Mesothelial cell of epicardium (in vitro differentiated cells): ENCODE measurements at places on chromosomes 7 and 10.

- peak; percentile 90 for DNase-seq
Measured at GRCh38 chr7:74206589-74207120, 3.2 kb upstream of the LAT2 start.

DNA sequence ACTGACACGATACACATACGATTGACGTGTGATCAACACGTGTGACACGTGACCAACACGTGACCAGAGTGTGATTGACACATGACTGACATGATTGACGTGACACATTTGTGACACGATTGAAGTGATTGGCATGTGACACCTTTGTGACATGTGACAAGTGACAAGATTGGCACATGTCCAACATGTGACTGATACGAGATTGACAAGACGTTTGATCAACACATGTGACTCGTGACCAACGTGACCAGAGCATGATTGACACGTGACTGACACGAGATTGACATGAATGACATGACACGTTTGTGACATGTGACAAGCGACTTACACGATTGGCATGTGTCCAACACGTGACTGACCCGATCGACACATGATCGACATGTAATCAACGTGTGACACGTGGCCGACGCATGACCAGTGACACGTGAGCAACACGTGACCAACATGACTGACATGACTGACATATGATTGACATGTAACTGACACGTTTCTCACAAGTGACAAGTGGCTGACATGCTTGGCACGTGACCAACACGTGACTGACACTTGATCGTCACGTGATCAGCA lies 22.0 kb downstream of the CRPPA start:
- DNase-seq, result no peak

DNA sequence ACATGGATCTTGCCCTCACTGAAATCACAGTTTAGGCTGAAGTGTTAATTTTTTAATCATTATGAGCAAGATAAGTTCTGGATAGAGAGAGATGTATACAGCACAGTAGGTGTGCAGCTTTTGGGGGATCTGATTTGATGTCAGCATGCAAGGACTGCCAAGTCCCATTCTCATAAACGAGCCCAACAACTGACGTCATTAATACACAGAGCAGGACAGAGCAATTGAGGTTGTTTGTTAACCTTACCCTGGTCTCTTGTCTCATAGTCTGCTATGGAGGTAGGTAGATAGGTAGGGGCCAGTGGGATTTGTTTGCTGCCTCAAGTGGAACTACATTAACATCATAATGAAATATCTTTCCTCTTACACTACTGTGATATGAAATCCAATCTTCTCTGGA lies 8.6 kb upstream of the TMEM229A start:
- no peak for DNase-seq

DNA sequence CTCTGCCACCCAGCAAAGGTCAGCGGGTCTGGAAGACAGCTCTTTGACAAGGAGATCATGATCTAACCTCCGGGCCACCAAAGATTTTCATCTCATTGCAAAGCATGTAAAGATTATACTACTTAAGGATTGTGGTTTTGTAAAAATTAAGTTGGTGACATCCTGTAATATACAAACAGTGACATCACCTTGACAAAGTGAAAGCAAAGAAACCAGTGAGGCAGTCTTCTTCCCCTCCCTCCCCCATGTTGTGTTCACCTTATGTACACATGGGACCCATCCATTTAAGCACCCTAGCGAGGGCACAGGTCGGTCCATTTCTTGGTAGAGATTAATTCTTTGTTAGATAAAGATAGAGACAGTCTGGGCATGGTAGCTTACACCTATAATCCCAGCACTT lies 3.9 kb downstream of the MDH2 start:
- DNase-seq, result no peak

GRCh38 chr10:119298810-119299209 lies 91.4 kb downstream of the GRK5 start:
- DNase-seq, result no peak

- DNase-seq, result no peak
Measured at GRCh38 chr10:96585736-96586418, 935 bp downstream of the TM9SF3 start.

- DNase-seq, result no peak
Measured at GRCh38 chr10:133528845-133529575, 1.8 kb downstream of the CYP2E1 start.

- no peak for DNase-seq
Measured at GRCh38 chr7:66927348-66927948, 6.4 kb downstream of the TMEM248 start.

DNA sequence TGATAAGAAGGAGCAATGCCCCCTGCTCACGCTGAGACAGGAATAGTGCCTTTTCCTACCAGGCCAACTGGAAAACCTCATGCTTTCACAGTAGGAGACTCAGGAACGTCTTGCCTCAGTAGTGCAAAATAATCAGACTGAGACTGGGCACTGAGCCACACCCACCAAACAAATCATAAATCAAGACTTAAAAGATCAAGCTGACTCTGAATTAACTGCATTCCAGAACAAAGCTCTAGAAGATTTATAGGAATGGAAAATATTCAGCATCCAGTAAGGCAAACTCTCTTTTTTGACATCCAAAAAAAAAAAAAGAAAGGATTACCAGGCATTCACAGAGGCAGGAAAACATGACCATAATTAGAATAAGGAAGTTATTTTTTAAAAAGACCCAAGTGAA lies 30.5 kb upstream of the SLC18A3 start:
- DNase-seq, result no peak
